ENCODE measurements at places on chromosomes 5 and 9.

- DNase-seq: no peak
Observed at GRCh38 chr9:6655036-6655435, 9.5 kb upstream of the GLDC start.

DNA sequence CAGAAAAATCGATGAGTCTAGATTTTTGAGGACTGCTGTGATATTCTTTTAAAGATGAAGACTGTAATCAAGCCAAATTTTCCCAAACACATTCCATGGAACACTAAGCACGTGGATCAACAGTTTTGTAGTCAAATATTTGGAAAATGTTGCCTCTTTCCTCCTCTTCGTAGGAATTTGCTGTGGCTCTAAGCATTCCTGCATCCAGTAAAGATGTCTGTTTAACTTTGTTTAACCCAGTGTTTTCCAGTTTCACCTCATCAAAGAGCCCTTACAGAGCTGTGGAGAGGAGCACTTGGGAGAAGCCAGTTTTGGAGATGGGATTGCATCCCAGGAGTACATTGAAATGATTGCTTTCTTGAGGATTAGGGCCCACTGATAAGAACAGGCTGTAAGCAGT lies 58.9 kb downstream of the INSYN2B start:
- DNase-seq: no peak

DNA sequence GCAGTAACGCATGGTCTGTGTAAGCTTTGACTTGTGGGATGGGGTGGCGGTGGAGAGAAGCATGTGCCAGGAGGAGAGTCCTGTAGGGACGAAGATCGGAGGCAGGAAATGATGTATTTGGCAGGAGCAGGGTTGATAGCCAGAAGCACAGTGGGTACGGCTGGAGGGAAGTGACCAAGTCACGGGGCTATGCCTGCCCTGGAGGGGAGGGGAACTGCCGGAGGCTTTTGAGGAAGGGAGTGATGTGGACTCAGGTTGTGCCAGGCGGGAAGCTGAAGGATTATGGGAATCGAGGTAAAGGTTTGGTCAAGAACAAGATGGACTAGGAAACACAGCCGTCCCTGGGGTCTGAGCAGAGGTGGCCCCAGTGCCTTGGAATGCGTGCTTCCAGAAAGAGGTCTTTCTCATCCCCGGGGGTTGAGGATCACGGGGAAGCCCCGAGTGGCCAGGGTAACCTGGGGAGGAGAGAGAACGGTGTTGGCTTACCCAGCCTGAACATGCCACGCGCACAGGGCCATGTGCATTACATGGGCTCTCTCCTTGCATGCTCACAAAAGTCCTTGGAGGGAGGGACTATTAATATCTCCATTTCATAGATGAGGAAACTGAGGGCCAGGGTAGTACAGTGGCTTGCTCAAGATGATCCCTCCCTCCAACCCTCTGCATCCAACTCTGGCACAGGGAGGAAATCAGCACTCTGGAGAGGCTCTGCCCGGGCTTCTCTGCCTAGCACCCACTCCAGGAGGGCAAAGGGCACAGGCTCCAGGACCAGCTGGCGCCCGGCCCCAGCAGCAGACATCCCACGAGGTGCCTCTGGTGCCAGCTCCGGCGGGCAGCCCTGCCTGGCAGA lies 253.8 kb downstream of the PBX3 start:
- DNase-seq: no peak

DNA sequence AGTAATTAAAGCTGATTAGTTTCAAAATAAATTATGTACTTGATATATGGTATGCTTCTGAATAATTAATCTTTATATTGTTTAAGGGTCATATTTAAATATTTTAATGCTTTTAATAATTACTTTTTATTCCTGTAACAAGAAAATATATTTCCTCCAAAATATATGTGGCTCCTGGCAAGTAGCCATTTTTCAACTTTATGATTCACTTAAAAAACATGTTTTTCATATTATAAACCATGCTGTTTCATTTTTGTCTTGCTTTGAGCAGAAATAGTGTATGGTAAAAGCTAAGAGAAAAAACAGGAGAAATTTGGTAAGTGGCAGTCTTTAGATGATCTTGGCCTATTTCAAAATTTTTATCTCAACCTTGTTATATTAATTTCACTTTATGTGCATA lies 14.6 kb downstream of the SPATA9 start:
- no peak for DNase-seq

- DNase-seq: no peak
Observed at GRCh38 chr5:135264451-135265440, 134.3 kb downstream of the MACROH2A1 start.

DNA sequence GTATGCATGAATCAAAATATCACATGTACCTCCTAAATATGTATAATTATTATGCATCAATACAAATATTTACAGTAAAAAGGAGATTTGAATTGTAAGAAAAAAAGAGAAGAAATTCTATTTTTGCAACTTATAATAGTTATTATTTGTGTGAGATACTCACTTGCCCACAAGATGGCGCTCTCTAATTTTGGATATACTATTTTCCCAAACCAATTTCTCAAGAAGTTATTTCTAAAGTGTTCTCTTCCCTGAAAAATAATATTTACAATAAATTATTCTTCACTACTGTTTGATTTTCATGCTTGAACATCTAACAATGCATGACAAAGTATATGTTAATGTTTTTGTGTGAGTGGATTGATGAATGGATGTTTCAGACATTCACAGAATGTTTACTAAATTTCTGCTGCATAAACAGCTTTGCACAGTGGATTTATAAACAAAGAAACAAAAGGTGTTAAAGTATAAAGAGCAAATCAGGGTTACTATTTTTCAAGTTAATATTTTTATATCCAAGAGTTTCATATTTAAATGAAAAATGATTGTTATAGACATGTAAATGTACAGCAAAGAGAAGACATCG lies 503.4 kb downstream of the PDE4D start:
- DNase-seq: peak; percentile 26

DNA sequence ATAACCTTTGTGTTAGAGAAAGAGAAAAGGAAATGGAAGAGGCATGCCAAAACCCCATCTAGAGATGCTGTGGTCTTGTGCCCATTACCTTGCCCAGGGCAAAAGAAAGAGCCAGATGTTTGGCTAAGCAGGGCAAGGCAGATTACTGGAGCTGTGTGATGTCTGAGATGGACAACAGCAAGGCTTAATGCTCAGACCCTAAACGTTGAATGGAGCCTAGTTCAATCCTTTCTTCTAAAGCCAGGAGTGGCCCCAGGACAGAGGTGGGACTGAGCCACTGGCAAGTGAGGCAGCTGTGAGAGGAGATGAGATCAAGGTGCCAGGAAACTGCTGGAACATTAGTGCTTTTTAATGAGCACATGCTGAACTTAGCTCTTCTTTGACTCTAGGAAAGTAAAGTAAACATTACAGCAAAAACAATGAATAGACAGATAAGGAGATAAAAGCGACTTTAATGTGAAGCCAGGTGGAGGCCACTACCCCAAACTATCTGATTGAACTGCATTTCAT lies 143.0 kb upstream of the EGFLAM start:
- DNase-seq: no peak

- DNase-seq: no peak
Observed at GRCh38 chr9:6944896-6945295, 187.1 kb downstream of the KDM4C start.

DNA sequence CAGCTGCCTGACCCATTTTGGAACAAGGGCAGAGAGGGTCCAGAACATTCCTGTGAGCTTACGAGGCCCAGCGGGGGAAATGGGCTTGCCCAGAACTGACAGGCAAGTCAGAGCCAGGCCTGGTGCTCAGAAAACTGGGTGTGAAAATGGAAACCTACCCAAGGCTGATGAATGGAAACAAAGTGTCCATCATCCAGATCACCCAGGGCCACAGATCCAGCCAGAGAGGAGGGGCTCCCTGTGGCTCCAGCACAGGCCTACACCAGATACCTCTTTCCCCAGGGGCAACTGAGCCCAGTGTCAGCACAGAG lies 3.1 kb downstream of the CLTB start:
- no peak for DNase-seq
